ENCODE measurements at places on chromosomes 16 and 17.

DNA sequence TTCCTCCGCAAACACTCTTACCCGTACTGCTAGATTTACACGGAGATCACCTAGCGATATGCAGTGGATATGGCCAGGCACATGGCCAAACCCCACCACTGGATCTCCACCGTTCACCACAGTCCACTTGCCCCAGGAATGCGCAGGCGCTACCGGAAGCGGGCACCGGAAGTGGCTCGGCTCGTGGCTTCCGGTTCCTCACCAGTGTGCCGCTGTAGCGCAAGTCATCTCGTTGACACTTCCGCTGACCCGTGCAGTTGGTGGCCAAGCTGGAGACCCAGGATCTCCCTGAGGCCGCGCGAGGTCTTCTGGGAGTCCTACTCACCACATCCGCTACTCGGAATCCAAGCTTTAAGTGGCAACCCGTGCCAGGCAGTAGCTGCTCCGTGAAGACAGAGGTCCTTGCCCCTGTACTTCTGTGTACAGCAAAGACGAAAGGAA lies 11.5 kb downstream of the ZNF597 start:
- DNase-seq: peak; percentile 60

DNA sequence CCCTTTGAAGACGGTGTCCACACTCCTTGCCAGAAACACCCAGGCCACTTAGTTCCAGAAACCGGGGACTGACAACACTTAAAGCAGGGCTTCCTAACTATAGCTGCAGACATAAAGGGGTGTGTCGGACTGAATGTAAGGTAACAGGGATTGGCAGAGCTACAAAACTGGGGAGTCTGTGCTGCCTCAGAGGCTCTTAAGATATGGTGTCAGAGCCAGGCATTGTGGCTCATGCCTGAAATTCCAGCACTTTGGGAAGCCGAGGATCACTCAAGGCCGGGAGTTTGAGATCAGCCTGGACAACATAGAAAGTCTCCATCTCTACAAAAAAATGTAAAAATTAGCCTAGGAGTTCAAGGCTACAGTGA lies 14.2 kb upstream of the NLRC3 start:
- no peak for DNase-seq

GRCh38 chr17:78396441-78397337 lies 18.2 kb downstream of the PGS1 start:
- DNase-seq: no peak

GRCh38 chr16:68972013-68972412 lies 128.7 kb downstream of the TANGO6 start:
- no peak for DNase-seq

Data from CD4-positive, alpha-beta T cell treated with Interleukin-17A for 1 hour (primary cell).